ENCODE measurements at places on chromosomes 1 and 21. TPM values are rescaled to one million over a fixed set of nuclear protein-coding genes. Genes with fewer than 3 reads are reported as not detected.

GRCh38 chr1:212633161-212633560 is 24.6 kb downstream of the ATF3 start:
- peaks cover 14% of the 10 kb centered on the region for H3K4me1 ChIP-seq
- H3K27ac ChIP-seq, result no peak overlapping the region
- H3K4me3 ChIP-seq, result no peak overlapping the region

- no peak overlapping the region for H3K4me3 ChIP-seq
- DNase-seq, result no peak
- no peaks in the 10 kb centered on the region for H3K4me1 ChIP-seq
- no peaks in the 10 kb centered on the region for H3K36me3 ChIP-seq
- no peak overlapping the region for H3K27ac ChIP-seq
Measured at GRCh38 chr1:103170609-103171008, 62.3 kb upstream of the COL11A1 start.

- DNase-seq, result no peak
- peak overlapping the region; percentile 97 for H3K4me3 ChIP-seq
- H3K27me3 ChIP-seq, result no peaks in the 10 kb centered on the region
- H3K27ac ChIP-seq, result peak overlapping the region; percentile 99
- no peaks in the 10 kb centered on the region for H3K36me3 ChIP-seq
Measured at GRCh38 chr1:156752843-156753482, 1.5 kb upstream of the HDGF start.

DNA sequence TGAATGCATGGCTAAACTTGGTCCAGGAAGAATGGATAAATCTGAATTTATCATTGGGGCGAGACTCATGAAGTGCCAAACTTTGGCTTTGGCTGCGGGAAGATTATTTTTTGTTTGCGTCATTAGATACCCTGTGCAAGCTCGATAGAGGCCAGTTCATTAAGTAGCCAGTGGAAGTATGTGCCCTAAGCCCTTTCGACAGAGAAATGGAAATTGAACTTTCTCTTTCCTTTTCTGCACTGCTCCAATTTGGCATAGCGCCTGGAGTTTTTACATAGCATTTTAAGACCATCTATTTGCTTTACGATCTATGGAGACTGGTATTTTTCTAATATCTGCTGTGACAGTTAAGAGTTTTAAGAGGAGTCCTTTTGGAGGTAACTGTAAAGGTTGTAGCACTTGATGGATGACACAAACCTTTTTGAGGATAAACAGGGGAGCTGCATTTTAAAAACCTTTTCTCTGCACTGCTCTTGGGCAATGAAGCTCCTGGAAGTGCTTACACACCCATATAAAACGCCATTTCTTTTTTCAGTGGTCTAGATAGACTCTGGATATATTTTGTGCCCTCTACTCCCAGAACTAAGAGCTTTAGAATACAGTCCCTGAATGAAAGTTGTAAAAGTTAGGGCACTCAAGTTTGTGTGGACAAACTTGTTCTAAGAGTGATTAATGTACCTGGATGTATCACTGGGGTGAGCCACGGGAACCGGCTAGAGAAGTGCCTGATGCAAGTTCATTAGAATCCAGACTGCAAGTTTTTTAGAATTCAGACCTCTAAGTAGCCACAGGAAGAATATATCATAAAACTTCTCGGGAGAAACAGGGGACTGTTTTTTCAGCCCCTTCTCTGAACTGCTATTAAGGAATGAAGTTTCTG is 41.3 kb upstream of the CFHR3 start:
- no peak overlapping the region for H3K27ac ChIP-seq
- no peaks in the 10 kb centered on the region for H3K27me3 ChIP-seq
- H3K4me3 ChIP-seq, result no peak overlapping the region
- no peaks in the 10 kb centered on the region for H3K36me3 ChIP-seq

DNA sequence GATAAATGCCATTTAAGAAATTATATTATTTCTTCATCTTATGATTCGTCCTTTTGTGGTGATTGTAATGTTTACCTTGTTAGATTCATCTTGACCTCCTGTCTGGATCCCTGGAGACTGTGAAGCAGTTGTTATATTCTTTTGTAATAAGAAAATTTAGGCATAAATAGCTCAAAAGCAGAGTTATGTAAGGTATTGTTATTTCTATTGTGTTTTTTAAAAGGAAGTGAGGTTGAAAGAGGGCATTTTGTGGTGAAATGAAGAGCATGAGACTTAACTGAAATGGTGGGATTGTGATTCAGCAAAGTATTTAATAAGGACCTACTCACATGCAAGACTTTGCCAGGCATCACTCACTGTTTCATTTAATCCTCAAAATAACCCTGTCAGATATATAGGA is 104.0 kb downstream of the PDE4B start:
- H3K4me3 ChIP-seq, result no peak overlapping the region
- no peaks in the 10 kb centered on the region for H3K4me1 ChIP-seq
- H3K36me3 ChIP-seq, result no peaks in the 10 kb centered on the region
- no peaks in the 10 kb centered on the region for H3K27me3 ChIP-seq

- H3K36me3 ChIP-seq, result no peaks in the 10 kb centered on the region
- H3K27ac ChIP-seq, result no peak overlapping the region
- DNase-seq, result no peak
- no peaks in the 10 kb centered on the region for H3K27me3 ChIP-seq
- no peak overlapping the region for H3K4me3 ChIP-seq
- H3K4me1 ChIP-seq, result peaks cover 47% of the 10 kb centered on the region
Measured at GRCh38 chr1:44733365-44733764, 2.4 kb upstream of the RNU5D-1 start.

GRCh38 chr1:174167265-174167803 is 8.0 kb downstream of the RABGAP1L start:
- DNase-seq, result no peak
- H3K4me3 ChIP-seq, result no peak overlapping the region
- H3K4me1 ChIP-seq, result no peaks in the 10 kb centered on the region
- no peak overlapping the region for H3K27ac ChIP-seq
- H3K27me3 ChIP-seq, result no peaks in the 10 kb centered on the region

DNA sequence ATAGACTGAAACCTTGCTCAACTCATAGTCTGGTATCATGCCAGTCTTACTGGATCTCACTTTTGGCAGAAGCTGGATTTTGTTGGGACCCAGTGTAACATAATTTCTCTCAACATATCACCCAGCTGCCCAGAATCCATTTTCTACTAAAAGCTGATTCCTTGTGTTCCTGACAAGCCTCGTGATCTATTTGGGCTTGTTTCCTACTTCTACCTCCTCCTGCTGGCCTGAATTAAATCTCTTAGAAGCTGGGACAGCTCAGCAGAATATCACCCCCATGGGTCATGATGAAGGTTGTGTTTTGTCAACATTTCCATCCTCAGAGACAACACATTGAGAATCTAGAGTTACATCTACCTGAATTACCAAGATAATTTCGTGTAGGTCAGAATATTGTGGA is 7.7 kb downstream of the GOLT1A start:
- H3K4me3 ChIP-seq, result no peak overlapping the region
- no peak overlapping the region for H3K27ac ChIP-seq
- H3K36me3 ChIP-seq, result no peaks in the 10 kb centered on the region
- H3K4me1 ChIP-seq, result peaks cover 27% of the 10 kb centered on the region

DNA sequence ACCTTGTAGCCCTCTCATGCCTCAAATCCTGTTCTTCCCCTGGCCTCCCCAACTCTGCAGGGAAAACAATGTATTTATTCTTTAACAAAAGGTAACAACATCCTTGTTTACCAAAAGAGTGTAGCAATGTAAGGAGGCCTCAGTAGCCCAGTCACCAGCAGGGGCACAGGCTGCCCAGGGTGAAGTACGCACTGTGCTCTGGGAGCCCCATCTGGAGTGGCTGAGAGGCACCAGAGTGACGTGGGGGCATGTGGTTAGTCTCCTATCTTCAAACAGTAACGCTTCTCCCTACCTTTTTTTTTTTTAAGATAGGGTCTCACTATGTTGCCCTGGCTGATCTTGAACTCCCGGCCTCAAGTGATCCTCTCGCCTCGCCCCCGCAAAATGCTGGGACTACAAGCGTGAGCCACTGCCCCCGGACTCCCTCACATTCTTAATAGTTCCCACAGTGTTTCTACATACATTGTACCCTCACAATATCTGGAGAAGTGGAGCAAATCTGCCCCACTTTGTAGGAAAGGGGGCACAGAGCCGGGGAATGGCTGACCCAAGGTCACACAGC is 51.3 kb upstream of the ECE1 start:
- H3K4me1 ChIP-seq, result peaks cover 55% of the 10 kb centered on the region
- H3K27me3 ChIP-seq, result no peaks in the 10 kb centered on the region
- no peaks in the 10 kb centered on the region for H3K36me3 ChIP-seq
- no peak overlapping the region for H3K4me3 ChIP-seq
- no peak for DNase-seq

DNA sequence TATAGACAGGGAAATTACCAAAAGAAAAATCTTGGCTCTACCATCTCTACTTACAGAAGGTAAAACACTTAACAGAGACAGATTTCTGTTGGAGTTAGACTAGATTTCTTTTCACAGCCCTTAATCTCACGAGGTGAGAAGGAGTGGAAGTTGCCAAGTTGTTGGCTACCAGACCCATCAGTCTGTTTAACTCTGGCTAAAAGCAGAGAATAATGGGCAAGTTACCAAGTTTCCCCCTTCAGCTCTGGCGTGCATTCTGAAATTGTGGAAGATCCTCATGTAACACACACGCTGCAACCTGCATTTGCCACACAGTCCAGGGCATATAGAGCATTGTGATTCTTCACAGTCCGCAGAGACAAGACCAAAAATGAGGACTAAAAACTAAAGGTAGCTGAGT is 49.3 kb downstream of the STX6 start:
- H3K4me3 ChIP-seq, result no peak overlapping the region
- no peaks in the 10 kb centered on the region for H3K4me1 ChIP-seq
- H3K27ac ChIP-seq, result no peak overlapping the region
- no peaks in the 10 kb centered on the region for H3K27me3 ChIP-seq
- no peak for DNase-seq
- H3K36me3 ChIP-seq, result peaks cover 17% of the 10 kb centered on the region

DNA sequence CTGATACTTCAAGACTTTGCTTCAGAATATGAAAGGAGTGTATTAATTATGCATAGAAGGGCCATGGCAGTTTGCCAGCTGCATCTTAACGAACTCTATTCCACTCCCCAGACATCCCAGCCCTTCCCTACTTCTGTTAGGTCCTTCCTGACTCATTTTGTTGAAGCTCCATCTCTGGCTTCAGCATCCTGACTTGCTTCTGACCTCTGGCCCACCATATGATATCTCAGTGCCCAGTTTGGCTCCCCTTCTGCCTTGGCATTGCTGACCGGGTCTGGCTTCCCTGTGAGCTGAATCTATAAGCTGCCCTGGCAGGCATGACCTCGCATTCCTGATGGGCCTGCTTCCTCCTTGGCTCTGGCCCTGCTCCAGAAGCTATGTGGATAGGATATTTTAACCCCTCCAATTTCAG is 27.6 kb upstream of the ARHGAP29 start:
- no peak for DNase-seq
- H3K27ac ChIP-seq, result no peak overlapping the region
- H3K27me3 ChIP-seq, result no peaks in the 10 kb centered on the region
- H3K4me3 ChIP-seq, result no peak overlapping the region

DNA sequence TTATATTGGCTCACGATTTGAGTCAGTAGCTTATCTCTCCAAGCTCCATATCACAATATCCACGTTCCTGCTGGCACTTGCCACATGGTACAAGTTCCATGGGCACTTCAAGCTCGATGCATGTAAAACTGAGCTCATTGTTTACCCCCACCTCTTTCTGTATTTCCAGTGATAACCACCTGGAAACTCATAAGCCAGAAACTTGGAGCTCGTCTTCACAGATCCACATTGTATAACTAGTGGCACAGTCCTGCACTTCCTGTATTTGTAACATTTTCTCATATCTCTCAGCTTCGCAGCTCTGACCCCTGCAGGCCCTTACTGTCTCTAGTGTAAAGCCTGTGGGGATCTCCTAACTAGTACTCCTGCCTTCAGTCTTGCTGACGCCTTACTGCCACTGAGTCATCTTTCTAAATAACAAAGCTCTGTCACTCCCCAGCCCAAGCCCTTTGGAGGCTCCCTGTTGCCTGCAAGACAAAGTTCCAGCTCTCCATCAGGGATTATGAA is 6.5 kb upstream of the C2CD4D start:
- H3K27ac ChIP-seq, result no peak overlapping the region
- H3K4me3 ChIP-seq, result no peak overlapping the region
- H3K27me3 ChIP-seq, result no peaks in the 10 kb centered on the region
- DNase-seq, result peak; percentile 24

- H3K36me3 ChIP-seq, result no peaks in the 10 kb centered on the region
- peaks cover 3% of the 10 kb centered on the region for H3K27me3 ChIP-seq
- H3K4me3 ChIP-seq, result no peak overlapping the region
Measured at GRCh38 chr21:8988696-8989095, 1532.7 kb upstream of the TPTE start.

DNA sequence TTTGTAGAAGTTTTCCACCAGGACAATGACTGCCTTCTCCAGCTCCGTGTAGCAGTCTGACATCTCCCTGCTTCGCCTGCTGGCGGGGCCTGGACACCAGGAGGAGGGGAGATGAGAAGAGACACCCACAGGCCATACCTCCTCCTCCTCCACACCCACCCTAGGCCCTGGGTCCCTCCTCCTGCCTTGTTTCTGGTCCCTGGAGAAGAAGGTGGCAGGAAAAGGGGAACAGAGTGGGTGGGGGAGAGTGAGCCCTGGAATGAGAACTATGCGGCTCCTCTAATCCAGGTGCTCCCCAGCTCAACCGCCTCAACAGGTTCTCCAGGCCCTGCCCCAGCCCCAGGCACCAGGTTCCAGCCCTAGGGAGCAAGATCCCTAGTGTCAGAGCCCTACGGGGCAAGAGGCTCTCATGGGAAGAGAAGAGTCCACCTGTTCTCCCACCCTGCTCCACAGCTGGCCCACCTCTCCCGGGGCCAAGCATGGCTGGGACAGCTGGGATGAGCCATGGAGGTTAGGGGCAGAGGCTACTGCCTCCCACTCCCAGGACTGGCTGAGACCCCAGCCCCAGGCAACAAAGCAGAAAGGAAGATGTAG is 4.8 kb downstream of the S100A16 start:
- peaks cover 57% of the 10 kb centered on the region for H3K4me1 ChIP-seq
- DNase-seq, result no peak
- peaks cover 17% of the 10 kb centered on the region for H3K36me3 ChIP-seq
- peak overlapping the region; percentile 59 for H3K4me3 ChIP-seq

GRCh38 chr1:192445839-192446489 is 129.2 kb downstream of the RGS21 start:
- H3K27me3 ChIP-seq, result no peaks in the 10 kb centered on the region
- no peak overlapping the region for H3K27ac ChIP-seq
- H3K36me3 ChIP-seq, result no peaks in the 10 kb centered on the region
- DNase-seq, result peak; percentile 15
- H3K4me3 ChIP-seq, result no peak overlapping the region

GRCh38 chr1:234874291-234875288 is 254.0 kb downstream of the TOMM20 start:
- no peak overlapping the region for H3K27ac ChIP-seq
- no peak overlapping the region for H3K4me3 ChIP-seq
- no peaks in the 10 kb centered on the region for H3K36me3 ChIP-seq
- no peaks in the 10 kb centered on the region for H3K4me1 ChIP-seq
- no peak for DNase-seq

The ACOT11 gene
- total RNA-seq, result 31.1 TPM

The POU2F1 gene
- 24.5 TPM for total RNA-seq

The DEPDC1 gene
- total RNA-seq, result 61.9 TPM

The C8A gene
- total RNA-seq, result 0.10 TPM

The GBP3 gene
- 1.2 TPM for total RNA-seq

The FCGR2B gene
- not detected for total RNA-seq

The TRPM2 gene
- 28.1 TPM for total RNA-seq

The PLOD1 gene
- 175 TPM for total RNA-seq

The MAP3K7CL gene
- 0.57 TPM for total RNA-seq

The ZNF683 gene
- not detected for total RNA-seq
